Kidney (tissue), 22 donors: ENCODE measurements at places on chromosomes 5 and 9.

- no peak for DNase-seq
Measured at GRCh38 chr5:148730270-148730669, 75.9 kb upstream of the HTR4 start.

DNA sequence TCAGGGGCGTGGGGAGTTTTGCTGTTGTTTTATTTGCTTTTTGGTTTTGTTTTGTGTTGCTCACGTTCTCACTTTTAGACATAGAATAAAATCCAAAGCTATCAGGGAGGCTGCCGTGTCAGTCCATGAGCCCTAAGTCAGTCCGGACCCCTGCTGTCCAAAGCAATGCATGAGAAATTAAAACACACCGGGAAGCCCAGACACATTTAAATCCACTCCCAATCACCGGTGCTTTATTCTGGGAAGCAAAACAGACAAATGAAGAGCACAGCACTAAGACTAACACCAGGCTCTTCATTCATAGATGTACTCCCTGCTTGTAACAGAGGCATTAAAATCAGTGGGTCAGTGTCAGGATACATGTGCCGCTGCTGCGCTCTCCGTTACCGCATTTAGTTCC lies 180.9 kb downstream of the IRX2 start:
- no peak for DNase-seq

- no peak for DNase-seq
Measured at GRCh38 chr5:56676091-56676768, 139.1 kb upstream of the MAP3K1 start.

DNA sequence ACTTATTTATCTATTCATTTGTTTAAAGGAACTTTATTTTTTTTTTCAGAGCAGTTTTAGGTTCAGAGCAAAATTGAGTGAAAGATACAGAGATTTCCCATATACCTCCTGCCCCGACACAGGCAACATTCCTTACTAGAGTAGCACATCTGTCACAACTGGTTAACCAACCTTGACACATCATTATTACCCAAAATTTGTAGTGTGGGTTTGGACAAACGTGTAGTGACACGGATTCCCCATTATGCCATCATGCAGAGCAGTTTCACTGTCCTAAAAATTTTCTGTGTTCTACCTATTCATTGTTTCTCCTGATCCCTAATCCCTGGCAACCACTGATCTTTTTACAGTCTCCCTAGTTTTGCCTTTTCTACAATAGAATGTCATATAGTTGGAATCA lies 57.3 kb upstream of the LHFPL2 start:
- no peak for DNase-seq

- no peak for DNase-seq
Measured at GRCh38 chr5:127993476-127993875, 90.1 kb upstream of the SLC12A2 start.

DNA sequence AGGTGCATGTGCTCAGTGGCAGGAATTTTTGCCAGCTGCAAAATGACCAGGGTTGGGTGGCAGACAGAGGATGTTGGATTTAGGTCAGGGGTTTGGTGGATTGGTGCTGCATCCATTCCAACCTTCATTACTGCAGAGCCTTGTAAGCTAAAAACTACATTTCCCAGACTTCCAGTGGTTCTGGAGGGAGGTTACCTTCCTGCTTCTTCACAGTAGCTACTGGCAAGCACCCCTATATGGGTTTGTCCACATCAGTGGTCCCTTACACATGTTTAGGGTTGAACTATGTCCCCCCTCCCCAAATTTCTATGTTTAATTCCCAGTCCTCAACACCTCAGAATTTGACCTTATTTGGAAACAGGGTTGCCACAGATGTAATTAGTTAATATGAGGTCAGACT lies 20.7 kb upstream of the IL17B start:
- no peak for DNase-seq

DNA sequence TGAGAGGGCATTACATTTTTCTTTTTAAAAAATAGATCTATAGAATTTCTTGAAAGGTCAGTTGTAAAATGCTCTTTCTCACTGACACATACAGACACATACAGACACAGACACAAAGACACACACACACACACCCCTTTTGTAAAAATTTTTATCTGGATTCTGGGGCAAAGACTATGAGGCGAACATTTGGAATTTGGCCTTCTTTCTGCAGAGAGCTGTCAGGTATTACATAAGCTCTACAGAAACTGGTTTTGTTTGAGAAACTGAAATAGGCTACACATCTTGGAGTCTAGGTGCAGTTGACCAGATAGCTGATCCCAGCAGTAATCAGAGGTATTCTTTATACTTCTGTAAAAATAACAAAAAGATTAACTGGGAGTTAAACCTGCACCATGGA lies 315.9 kb upstream of the RPS23 start:
- DNase-seq: no peak

- peak; percentile 22 for DNase-seq
Measured at GRCh38 chr5:402615-403359, 40.2 kb upstream of the EXOC3 start.

DNA sequence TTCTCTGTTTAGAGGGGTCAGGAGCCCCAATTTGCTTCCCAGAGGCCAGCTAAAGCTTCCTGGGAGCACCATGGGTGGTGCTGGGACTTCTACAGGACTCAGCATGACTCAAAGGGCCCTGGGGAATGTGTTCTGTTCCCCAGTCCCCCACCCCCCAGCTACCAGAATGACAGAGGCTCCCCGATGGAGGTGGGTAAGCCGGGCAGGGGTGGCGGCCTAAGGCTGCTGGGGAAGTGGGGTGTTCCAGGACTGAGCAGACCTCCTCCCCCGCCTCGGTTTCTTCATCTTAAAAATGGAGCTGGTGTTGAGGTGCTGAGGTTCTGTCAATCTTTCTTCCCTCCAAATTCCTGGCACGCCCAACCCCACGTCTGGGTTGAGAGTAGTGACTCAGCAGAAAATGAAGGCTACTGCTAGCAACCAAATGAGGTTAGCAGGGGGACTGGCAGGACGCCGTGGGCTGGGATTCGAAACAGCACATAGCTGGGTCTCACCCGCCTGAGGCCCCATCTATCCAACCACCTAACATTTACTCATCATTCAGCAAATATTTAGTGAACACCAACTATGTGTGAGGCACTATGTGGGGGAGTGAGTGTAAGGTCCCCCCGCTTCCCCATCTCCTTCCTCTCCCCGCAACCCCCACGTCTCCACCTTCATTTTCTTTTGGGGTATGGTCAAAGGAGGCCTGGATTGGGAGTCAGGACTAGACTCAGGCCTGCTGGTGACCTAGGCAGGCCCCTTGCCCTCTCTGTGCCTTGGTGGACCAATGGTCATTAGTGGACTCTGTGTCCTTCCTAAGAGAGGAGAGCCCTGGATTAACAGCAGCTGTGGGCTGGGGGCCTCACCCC lies 50.2 kb downstream of the C9orf50 start:
- DNase-seq: peak; percentile 47

- peak; percentile 98 for DNase-seq
Measured at GRCh38 chr9:129776938-129777768, 24.3 kb upstream of the PTGES start.

DNA sequence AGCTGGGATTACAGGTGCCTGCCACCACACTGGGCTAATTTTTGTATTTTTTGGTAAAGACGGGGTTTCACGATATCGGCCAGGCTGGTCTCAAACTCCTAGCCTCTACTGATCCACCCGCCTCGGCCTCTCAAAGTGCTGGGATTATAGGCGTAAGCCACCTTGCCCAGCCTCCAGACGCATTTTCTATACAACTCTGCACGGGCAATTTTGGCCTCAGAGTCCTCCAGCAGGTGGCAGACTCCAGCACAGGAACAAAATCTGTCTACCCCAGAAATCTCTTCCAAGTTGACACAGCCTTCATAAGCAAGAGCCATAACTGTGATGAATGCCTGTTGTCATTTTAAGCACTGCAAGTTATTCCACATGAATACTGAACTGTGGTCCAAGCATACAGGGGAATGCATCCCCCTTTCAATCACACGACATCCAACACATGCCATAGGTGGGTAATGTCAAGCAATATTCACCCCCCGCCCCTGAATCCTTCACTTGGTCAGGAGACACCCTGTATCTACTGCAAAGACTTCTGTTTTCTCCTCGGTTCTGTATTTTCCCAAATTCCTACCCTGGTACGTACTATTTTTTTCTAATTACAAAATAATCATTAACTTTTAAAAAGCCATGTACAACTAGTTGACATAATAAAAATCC lies 50.8 kb downstream of the ALDH7A1 start:
- no peak for DNase-seq

- no peak for DNase-seq
Measured at GRCh38 chr5:140322751-140323731, 20.1 kb upstream of the PFDN1 start.

- DNase-seq: no peak
Measured at GRCh38 chr5:73899916-73900315, 273.9 kb downstream of the ARHGEF28 start.

DNA sequence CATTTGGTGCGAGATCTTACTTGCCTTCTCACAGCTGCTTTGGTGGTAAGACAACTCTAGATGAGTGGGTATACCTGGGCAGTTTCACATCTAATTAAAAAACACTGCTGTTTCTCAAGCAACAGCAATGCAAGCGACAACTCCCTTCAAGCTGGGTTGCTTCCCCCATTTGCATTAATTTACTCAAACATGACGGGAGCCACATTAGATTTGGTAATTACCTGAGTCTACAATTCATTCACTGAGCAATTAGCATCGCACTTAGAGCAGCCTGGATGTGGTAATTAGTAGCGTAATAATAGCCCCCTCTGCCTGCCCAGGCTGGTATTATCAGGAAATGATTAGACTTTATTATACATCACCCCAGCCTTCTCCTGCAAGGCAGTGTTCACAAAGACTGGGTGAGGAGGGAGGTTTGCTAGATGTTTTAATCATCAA lies 73.4 kb downstream of the FBXO38 start:
- DNase-seq: no peak

DNA sequence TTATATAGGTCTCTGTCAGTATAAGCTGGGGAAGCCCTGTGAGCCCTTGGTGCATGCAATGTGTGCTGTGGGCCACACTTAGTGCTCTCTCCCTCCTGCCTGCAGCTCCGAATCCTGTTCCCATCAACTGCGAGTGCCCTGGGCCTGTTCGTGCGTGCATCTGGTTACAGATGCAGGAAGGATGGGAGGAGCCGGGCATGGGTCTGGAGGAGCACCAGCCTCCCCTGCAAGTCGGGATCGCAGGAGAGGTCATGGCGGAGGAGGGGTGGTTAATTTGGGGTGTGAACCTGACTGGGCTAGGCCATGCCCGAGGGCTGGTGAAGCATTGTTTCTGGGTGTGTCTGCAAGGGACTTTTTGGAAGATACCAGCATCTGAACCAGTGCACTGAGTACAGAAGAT lies 274.6 kb upstream of the IRX4 start:
- DNase-seq: peak; percentile 56

DNA sequence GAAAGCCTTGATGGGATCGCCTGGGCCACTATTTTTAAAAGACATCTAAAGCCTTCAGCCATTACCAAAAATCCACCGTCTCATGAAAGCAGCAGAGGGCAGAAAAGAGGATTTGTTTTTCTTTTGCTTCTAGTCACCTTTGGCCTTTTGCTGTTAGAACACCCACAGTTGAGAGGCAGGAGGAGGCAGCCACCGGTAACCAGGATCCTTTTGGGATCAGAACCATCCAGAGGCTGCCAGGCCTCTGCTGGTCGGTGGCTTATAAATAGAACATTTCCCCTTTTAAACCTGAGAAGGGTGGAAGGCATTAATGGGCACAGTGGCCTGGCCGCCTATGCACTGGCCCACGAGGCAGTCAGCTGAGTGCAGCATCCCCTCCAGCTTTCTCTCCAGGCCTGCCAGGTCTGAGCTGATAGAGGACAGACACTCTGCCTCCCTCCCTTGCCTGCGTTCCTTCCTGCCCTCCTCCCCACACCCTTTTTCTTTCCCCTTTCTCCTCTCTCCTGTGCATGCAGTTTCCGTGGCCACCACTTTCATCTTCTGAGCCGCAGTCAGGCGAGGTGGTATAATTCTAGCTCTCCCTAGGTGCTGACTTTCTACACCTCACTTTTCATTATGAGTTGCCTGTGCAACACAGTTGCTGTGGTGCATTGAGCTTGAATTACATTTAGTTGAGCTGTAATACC lies 253.4 kb downstream of the ARHGAP26 start:
- no peak for DNase-seq

DNA sequence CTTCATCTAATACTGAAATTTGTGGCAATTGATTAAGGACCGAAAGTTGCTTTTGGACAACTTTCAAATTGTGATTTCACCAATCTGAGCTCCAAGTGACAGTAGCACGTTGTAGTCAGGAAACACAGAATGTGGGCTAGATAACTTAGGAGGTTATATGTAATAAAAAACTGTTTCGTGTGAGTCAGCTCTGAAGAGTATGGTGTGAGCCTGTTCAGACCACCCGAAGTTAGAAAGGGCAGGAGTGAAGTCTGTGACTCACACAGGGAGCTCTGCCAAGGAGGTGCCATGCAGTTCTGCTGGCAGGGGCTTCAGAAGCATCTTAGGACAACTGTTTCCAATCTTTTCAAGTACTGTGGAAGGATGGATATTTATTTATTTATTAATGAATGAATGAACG lies 16.4 kb upstream of the ZBTB34 start:
- DNase-seq: no peak

GRCh38 chr5:18944771-18945170 lies 1043.2 kb downstream of the CDH18 start:
- no peak for DNase-seq

GRCh38 chr9:95029288-95029687 lies 288.2 kb downstream of the FANCC start:
- DNase-seq: no peak

- no peak for DNase-seq
Measured at GRCh38 chr5:72525816-72526215, 18.6 kb upstream of the ZNF366 start.

DNA sequence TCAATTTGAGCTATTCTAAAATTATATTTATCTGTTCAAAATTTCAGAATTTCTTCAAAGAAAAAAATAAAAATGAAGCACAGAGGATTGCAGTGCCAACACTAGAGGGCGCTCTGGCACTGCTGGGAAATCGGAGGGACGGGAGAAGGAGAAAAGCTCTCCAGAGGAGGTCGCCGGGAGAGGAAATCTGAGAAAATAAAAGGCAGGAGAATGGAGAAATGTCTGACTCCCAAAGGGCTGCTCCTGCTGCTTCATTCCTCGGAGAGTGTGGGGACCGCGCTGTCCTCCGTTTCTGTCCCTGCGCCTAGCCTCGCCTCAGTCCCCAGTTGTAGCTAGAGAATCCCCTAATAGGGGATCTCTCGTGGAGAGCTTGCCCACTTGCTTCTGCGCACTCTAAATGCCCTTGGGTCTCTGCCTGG lies 40.0 kb upstream of the ARSB start:
- DNase-seq: peak; percentile 78

- DNase-seq: no peak
Measured at GRCh38 chr9:37917313-37917731, 13.4 kb upstream of the SLC25A51 start.

DNA sequence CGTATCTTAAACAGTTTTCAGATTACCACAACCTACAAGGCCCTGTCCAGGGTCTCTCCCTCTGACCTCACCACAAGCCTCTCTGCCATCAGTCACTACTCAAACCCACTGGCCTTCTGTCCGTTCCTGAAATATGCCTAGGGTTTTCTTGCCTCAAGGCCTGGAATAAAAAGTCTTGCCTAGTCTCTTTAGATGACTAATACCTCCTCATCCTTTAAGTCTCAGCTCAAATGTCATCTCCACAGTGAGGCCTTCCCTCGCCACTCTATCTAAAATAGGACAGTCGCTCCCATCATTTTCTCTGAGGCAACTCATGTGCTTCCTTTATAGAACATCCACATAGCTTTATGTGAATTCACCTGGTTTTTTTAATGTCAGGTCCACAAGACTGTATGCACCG lies 5.2 kb downstream of the DENND1A start:
- DNase-seq: no peak

- DNase-seq: no peak
Measured at GRCh38 chr5:160342413-160342941, 27.9 kb downstream of the C1QTNF2 start.

GRCh38 chr5:15515229-15515628 lies 15.2 kb downstream of the FBXL7 start:
- DNase-seq: no peak
